ENCODE measurements at places on chromosomes 4 and X.

DNA sequence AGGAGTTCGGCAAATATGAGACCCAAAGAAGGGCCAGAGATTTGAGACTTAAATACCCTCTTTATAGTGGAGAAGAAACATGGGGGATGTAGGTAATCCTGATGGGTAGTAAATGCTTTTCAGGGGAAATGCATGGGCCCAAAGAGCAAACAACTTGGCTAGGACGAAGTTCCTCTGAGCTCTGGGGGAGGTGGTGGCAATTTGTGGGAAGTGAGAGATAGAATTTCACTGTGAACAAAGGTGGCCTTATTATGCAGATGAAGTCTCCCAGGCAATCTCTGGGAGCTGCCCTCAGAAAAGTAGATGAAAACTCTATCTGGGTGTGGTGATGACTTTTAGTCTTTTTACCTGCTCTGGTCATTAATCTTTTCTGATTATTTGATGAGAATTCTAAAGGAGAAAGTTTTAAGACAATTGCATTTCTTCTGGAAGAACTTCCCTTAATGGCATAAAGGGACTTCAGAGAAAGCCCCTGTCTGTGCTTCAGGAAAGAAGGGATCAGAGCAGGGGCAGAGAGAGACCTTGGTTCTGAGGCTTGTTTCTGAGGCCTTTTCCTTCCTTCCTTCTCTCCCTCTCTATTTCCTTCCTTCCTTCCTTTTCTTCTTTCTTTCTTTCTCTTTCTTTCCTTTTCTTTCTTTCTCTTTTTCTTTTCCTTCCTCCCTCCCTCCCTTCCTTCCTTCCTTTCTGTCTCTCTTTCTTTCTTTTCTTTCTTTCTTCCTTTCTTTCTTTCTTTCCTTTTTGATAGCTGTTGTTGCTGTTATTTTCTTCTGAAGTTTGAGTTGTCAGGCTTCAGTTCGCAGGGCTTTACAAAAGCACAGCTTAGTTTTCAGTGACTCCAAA is 37.5 kb upstream of the MAOA start:
- DNase-seq, result no peak

DNA sequence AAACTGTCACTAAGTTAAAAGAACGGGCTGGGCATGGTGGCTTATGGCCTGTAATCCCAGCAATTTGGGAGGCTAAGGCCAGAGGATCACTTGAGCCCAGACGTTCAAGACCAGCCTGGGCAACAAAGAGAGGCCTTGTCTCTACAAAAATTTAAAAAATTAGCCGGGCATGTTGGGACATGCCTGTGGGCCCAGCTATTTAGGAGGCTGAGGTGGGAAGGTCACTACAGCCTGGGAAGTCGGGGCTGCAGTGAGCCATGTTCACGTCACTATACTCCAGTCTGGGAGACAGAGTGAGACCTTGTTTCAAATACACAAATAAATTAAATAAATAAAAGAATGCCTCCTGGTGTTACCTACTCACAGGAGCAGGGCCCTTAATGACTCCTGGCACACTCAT is 69.5 kb downstream of the APBB2 start:
- DNase-seq, result peak; percentile 48

DNA sequence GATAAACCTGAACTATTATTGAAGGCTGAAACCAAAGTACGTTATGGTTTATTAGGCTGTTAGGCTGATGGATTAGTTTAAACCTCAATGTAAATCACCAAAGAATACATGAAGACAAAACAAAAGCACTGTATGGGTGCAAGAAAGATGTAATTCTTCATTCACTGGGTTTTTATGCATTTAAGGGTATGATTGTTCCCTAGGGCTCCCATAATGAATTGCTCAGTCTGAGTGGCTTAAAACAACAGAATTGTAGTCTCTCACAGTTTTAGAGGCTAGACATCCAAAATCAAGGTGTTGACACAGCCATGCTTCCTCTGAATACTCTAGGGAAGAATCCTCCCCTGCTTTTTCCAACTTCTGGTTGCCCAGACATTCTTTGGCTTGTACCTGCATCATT is 222.8 kb downstream of the TENM3 start:
- no peak for DNase-seq

DNA sequence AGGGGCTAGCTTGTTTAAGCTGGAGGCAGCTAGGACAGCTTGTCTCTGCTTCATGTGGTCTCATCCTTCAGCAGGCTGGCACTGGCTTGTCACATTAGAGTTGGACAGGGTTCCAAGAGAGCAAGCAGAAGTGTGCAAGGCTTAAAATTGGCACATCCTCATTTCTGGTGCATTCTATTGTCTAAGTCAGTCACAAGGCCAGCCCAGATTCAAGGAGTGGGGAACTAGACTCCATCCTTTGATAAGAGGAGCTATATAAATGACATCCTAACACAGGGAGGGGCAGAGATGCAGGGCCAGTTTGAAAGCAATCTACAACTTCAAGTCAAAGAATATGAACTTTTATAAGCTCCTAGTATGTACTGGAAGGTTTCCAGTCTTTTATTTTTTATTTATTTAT is 313.2 kb downstream of the PTTG2 start:
- no peak for DNase-seq

DNA sequence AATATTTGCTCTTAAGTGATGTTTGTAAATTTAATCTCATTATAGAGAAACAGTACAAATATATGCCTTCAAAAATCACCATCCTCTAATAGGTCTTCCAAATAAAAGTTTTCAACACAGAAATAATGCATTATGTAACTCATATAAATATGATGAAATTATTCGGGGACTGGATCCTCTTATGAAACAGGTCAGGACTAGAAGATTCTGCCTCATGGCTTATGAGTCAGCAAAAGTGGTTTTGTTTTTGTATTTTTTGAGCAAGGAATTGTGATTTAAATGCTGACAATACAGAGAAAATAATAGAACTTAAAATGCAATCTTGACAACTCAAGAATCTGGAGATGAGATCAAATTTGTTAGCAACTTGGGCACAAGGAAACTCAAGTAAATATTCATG is 179.7 kb upstream of the NDP start:
- DNase-seq, result no peak

DNA sequence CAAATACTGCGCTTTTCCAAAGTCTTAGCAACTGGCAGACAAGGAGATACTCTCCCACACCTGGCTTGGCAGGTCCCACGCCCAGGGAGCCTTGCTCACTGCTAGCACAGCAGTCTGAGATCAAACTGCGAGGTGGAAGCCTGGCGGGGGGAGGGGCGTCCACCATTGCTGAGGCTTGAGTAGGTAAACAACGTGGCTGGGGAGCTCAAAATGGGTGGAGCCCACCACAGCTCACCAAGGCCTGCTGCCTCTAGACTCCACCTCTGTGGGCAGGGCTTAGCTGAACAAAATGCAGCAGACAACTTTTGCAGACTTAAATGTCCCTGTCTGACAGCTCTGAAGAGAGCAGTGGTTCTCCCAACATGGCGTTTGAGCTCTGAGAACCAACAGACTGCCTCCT is 23.0 kb upstream of the NFKB1 start:
- DNase-seq, result no peak

- DNase-seq, result peak; percentile 27
These were observed 90.8 kb upstream of the NPFFR2 start for GRCh38 chr4:71941001-71941400.

GRCh38 chrX:96774116-96774515 is 89.5 kb downstream of the DIAPH2 start:
- DNase-seq, result no peak

DNA sequence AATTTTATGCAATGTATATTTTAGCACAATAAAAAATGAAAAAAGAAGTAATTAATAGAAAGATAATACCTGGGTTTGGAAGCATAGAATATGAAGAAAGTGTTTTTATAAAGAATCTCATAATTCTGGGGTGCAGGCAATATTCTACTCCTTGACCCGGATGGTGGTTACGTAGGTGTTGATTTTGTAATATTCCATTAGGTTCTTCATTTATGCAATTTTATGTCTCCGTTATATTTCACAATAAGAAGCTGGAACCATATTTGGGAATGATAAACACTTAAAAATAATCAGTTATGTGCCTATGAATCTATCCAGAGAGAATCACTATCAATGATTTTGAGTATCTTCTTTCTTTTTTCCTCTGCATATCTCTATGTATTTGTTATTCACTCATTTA is 38.5 kb downstream of the CHRNA9 start:
- no peak for DNase-seq

GRCh38 chr4:163404580-163404979 is 60.9 kb downstream of the NPY5R start:
- no peak for DNase-seq

DNA sequence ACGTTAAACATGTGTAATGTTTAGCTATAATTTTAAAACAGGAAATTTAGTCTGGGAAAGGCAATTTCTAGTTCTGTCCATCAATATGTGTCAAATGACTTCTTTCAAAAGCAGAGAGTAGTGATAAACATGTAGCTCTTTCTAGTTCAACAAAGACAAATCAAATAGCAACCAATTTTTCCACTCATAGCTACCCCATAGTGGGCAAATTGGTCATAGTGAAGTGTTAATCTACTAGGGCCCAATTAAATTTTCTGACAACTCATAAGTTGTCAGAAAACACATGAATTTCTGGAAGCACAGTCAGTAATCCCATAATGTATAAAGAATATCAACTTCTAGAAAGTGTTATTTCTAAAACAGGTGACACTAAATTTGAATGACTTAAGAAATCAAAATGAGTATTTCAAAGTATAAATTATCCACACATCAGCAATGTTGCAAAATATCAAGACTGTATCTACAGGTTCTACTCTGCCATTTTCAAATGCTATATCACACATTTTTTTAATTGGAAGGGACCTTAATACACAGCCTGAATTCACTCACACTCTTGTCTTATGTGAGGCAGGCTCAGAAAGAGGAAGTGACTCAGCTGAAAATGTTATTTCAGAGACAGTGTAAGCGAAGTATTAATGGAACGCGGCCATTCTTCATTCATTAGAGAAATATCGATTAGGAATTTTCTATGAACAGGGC is 7.7 kb downstream of the OCIAD2 start:
- peak; percentile 28 for DNase-seq

GRCh38 chr4:19005211-19005610 is 983.7 kb upstream of the LCORL start:
- peak; percentile 63 for DNase-seq

DNA sequence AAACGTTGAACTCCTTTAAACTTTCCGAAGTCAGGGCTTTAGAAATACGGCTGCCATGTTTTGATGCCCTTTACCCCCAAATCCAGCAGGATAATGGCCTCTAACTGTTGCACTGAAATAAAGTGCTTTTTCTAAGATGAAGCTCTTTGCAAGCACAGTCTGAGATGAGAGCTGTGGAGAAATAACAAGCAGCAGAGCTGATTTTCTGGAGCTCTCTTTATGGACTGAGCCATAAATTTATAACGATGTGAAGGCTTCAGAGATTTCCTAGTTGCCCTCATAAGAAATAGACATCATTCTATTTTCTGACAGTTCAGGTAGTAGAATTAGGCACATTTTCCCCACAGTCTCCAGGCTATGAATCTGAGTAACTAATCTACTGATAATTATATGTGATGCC is 567.3 kb downstream of the PDHA2 start:
- no peak for DNase-seq

DNA sequence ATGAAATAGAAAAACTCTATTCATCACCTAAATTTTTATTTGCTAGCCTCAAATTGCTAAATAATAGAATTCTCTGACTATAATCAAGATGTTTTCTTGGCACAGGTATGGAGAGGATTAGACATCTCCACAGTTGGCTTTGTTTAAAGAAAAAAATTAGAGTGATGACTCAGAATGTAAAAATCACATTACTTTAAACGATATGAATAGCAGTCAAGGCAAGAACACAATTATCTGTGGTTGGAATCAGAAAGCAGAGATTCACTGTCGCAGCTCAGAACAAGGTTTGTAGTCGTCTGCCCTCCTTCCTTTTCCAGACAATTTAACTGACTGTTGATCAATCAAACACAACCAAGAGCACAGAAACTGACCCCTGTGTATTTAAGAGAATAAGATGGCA is 32.2 kb upstream of the CCKAR start:
- DNase-seq, result peak; percentile 65

- peak; percentile 25 for DNase-seq
These were observed 4.2 kb downstream of the PAK3 start for GRCh38 chrX:111100191-111100590.

- DNase-seq, result no peak
These were observed 60.9 kb downstream of the SLC7A11 start for GRCh38 chr4:138181287-138181686.

GRCh38 chrX:136219893-136220292 is 31.3 kb downstream of the MAP7D3 start:
- no peak for DNase-seq

DNA sequence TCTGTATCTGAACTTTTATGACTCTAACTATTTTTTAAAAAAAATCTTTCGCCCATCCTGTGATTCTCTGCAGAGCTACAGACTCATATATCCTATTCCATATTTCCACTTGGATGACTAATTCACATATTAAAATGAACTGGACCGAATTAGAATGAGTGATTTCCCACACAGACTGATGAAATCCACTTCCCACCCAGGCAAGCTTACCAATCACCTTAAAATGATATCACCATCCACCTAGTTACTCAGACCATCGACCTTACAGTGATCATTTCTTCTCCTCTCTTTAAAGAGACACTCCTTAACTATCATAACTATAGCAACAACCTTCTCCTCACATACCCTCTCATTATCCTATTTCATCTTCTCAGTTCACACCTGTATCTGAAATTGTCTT is 34.1 kb upstream of the GUCY1B1 start:
- no peak for DNase-seq

DNA sequence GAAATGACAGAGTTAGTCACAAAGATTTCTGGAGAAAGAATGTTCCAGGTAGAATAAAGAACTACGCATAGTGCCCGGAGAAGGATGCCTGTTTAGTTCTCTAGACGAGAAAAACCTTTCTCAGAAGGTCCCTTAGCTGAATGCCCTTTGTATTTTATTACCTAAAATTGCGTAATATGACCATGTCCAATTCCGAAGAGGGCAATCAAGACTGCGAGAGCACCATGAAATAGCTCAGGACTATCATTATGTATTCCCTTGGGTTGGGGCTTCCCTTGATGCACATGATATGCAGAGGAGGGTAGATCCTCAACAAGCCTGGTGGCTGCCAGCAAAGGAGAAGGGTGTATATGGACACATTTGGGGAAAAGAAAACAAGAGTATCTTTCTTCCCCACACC is 358.1 kb upstream of the FTHL17 start:
- DNase-seq, result no peak

- peak; percentile 1 for DNase-seq
These were observed 94.1 kb upstream of the GALNT7 start for GRCh38 chr4:173074501-173074946.

- no peak for DNase-seq
These were observed 2.3 kb upstream of the IDUA start for GRCh38 chr4:984336-985054.

Measured in EH (cell line).